Activated T-helper 17 cell treated with anti-CD3 and anti-CD28 coated beads, Interleukin-2, amount 50 U/mL, for 72 hours (primary cell): ENCODE measurements at places on chromosomes 16 and 17. TPM values are rescaled to one million over a fixed set of nuclear protein-coding genes. Genes with fewer than 3 reads are reported as not detected.

- no peak for ATAC-seq
Measured at GRCh38 chr17:71828182-71828596, 292.6 kb upstream of the SOX9 start.

GRCh38 chr16:89341697-89342694 lies 124.5 kb downstream of the ZNF778 start:
- ATAC-seq = peak; percentile 29

DNA sequence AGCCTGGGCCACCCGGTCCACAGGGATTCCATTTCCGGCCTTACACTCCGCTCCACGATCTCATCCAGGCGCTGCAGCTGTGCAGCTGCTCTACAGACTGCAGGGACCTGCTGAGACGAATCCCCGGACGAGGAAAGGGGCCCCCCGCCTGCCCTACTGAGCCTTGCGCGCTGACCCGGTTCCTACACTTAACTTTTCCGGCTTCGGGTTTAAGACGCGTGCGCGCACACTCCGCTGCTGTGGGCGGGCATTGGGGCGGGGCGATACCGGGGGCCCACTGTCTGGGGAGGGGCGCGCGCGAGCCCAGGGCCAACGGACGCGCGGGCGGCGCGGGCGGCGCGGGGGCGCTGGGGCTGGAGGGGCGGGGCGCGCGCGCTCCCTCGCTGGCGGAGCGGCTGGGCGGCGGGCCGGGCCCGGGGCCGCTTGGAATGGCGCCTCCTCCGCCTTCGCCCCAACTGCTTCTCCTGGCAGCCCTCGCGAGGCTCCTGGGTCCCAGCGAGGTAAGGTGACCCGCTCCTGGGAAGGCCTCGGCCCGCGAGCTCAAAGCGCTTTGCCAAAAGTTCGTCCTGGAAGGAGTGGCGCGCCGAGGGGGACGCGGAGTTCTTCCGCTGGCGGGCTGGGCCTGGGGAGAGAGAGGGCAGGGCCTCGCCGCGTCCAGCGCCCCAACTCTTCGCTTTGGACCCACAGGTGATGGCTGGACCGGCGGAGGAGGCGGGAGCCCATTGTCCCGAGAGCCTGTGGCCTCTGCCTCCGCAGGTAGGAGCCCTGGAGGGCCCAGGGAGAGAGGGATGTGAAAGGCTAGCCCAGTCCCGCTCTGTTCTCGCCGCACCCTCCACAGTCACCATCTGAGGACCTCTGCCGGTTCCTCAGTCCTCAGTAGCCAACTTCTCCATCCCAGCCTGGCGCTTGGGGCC lies at the start of gene TP53I13:
TP53I13 (plus strand) TSS at position 371 of the 914 bp plus-strand sequence; CDS start at position 429, 58 bp downstream.
- peak; percentile 60 for ATAC-seq

The ABCA8 gene
- total RNA-seq = not detected
